Ureter (tissue), 1 donor: ENCODE measurements at places on chromosomes 11 and 22. TPM values are rescaled to one million over a fixed set of nuclear protein-coding genes. Genes with fewer than 3 reads are reported as not detected.

GRCh38 chr11:76700177-76701100 lies 29.9 kb upstream of the LRRC32 start:
- no peak for DNase-seq

DNA sequence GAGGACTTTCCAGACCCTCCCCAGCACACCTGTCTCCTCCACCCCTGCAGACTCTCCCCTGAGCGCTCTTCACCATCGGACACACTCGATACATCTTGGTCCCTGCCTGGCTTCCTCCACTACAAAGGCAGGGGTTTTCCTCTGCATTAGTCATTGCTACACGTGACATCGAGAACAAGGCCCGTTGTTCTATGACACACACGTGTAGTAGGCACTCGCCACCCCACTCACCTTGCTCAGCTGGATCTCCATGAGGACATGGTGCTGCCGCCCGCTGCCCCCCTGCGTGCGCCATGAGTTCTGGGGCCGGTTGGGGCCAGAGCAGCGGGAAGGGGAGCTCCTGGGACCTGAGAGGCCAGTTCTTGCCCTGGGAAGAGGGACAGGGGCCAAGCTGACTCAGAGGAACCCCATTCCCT lies 16.7 kb downstream of the ATG2A start:
- no peak for DNase-seq

GRCh38 chr22:22888571-22889353 lies 1.1 kb downstream of the IGLL5 start:
- no peak for DNase-seq

DNA sequence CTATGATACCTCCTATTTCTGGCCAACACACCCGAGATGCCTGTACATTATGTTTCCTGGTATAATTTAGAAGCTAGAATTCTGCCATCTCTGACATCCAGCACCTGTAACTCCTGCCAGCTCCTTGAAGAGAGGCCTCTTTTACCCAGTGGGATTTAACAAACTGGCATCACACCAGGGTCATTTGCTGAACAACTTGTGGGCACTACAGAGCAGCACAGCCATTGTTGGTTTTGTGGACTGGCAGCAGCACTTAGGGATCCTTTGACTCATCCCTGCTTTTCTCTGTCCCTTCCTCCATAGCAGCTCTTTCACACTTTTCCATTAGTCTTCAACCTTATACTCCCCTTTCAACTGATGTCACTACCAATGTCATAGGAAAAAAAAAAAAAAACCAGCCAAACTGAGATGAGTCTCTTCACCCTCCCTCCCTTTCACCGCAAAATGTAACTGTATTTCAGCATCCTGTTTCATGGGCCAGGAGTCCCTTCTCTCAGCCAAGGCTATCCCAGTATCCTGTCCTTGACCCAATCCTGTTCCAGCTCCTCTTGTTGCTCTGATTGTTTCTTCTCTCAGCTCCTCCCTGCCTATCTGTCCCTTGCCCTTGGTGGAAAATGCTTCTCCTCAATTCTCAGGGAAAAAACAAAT lies 68.7 kb downstream of the PPFIBP2 start:
- no peak for DNase-seq

EEF1G gene
- 1,627 TPM for total RNA-seq

DNA sequence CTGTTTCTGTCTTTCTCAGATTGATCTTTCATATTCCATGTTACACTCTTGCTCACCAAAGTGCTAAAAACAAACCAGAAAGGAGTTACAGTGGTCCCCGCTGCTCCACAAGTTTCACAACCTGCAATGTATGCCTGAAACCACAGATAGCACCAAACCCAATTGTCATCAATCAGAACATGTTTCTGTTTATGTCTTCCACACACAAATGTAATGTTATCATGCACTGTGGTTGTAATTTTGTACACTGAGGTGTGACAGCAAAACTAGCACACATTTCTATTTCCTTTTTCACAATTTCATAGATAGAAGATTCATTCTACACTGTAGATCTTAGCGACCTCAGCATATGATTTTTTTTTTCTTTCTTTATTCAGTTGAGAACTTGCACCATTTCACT lies 1045.9 kb upstream of the RAG2 start:
- DNase-seq = no peak

DNA sequence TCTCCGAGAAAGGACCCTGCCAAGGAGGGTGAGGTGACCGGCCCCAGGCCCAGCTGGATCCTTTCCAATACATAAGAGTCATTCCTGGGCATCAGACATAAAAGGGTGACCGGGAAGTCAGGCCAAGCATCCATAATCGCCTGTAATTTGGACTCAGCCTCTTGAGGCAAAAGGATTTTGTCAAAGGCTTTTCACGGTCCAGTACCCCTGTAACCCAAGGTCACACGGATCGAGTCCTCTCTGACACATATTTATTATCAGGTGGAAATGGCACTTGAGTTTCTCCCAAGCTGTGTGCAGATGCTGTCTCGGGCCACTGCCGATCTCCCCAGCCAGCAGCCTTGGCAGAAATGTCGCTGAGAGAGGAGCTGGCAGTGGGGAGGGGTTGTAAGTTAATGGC lies 556.5 kb downstream of the MN1 start:
- DNase-seq = no peak

- DNase-seq = no peak
These were observed 133.0 kb downstream of the SNX19 start for GRCh38 chr11:130783323-130783722.

DNA sequence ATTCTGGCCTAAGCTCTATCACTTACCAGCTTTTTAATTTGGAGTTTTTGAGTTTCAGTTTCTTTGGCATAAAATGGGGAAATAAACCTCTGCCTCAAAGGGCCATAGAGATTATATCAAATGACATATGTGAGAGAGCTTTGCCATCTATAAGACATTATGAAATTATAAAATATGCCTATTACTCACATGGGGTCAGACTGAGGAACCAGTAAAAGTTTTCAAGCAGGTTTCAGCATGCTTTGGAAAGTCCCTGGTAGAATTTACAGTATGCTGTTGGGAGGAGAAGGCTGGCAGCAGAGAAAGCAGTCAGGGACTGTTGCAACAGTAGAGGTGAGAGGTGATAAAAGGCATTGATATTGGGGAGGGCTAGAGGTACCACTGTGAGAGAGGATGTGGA lies 13.6 kb upstream of the MTNR1B start:
- DNase-seq = no peak

GRCh38 chr11:45181193-45181888 lies 34.9 kb downstream of the PRDM11 start:
- no peak for DNase-seq

DNA sequence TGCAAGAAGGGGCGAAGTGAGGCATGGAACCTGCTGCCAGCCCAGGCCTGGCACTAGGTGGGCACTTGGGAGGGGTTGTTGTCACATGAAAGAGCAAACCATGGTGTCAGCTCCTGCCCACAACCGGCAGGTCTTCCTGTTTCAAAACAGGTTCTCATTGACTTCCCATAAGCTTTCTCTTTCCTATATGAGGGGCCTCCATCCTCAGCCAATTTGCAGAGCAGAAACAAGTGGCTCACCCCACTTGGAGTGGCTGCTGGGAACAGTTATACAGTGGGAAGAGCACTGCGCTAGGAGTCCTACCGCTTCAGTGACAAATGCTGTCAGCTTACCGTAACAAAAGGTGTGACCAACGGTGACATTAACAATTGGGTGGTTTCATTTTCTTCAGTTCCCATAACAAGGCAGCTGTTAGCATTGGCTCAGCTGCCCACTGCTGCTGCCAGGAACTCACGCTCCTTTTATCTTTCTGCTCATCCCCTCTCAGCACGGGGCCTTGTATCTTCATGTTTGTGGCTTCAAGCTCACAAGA lies 10.2 kb upstream of the SSTR3 start:
- no peak for DNase-seq

GRCh38 chr11:40401132-40401853 lies 1058.2 kb downstream of the LRRC4C start:
- no peak for DNase-seq

- no peak for DNase-seq
These were observed 113.6 kb upstream of the MTNR1B start for GRCh38 chr11:92855607-92856405.

GRCh38 chr11:129766898-129767604 lies 48.6 kb upstream of the TMEM45B start:
- no peak for DNase-seq

GRCh38 chr11:70472240-70472639 lies 73.9 kb downstream of the CTTN start:
- no peak for DNase-seq

HSPA8 gene
- 1,206 TPM for total RNA-seq

GRM5 gene
- not detected for total RNA-seq

DNA sequence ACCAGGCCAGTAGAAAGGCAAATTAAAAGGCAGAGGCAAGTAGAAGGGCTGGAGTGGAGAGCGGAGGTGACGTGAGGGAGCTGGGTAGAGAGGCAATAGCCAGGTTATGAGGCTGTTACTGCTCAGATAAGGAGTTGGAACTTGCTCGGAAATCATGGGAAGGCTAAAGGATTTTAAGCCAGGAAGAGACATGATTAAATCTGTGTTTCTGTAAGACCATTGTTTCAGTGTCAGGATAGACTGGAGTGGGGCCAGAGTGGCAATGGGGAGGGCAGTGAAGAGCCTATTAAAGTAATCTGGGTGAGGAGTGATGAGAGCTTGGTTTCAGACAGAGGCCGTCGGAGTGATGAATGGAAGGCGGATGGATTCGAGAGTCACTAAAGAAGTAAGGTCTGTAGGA lies 39.0 kb downstream of the GRAMD1B start:
- DNase-seq = no peak

- DNase-seq = no peak
These were observed 131.9 kb upstream of the MTNR1B start for GRCh38 chr11:92837595-92837994.

NTM gene
- 9.9 TPM for total RNA-seq

ZNF215 gene
- 9.6 TPM for total RNA-seq

DNA sequence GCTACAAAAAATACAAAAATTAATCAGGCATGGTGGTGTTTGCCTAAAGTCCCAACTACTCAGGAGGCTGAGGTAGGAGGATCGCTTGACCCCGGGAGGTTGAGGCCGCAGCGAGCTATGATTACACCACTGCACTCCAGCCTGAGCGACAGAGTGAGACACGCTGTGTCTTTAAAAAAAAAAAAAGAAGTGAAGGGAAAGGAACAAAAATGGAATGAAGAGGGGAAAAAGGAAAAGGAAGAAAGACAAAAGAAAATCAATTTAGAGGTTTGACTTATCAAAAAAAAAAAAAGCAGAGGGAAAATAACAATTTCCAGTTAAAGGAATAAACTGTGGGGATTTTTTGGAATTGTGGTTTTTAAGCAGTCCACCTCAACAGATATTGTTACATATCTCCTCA lies 36.8 kb downstream of the MRTFA start:
- no peak for DNase-seq

DNA sequence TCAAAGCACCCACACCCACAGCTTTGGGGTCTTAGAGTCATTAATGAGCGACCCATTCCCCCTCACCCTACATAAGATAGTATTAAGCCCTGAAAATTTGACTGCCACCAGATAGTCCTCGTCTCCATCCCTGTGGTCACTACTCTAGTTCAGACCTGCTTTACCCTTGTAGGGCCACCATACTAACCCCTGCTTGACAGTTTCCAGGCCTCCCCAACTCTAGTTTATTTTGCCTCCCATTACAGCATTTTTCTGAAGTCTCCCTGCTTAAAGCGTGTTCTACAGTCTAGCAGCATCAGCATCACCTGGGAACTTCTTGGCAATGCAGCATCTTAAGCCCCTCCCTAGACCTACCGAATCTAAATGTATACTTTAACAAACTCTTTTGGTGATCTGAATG lies 192.4 kb downstream of the MAML2 start:
- no peak for DNase-seq

PARVG gene
- 13.5 TPM for total RNA-seq

- DNase-seq = no peak
These were observed 1.5 kb downstream of the MS4A8 start for GRCh38 chr11:60700689-60701468.

GRCh38 chr11:104320097-104320496 lies 156.2 kb upstream of the PDGFD start:
- no peak for DNase-seq

DNA sequence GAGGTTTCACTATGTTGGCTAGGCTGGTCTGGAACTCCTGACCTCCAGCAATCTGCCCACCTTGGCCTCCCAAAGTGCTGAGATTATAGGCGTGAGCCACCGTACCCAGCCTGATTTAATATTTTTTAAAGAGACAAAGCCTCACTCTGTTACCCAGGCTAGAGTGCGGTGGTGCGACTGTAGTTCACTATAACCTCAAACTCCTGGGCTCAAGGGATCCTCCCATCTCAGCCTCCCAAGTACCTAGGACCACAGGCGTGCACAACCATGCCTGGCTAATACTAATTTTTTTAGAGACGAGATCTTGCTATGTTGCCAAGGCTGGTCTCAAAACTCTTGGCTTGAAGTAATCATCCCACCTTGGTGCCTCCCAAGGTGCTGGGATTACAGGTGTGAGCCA lies 13.5 kb downstream of the GTPBP1 start:
- DNase-seq = no peak

DNA sequence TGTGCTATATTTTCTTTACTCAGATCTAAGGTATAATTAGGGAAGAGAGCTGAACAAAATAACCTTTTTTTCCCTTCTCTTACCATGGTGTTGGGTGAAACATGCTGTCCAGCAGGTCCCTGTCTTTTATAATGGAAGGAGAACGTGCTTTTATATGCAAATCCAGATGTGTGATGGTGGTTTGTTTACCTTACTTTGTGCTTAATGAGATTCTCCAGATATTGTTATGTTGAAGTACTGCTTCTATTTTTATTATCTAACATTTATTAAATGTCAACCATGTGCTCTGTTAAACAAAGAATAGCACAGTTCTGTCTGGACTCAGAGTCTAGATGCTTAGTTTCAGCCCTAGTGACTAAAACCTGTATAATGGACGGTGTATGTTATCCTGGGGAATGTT lies 10.1 kb upstream of the GRIK4 start:
- DNase-seq = no peak

APOA1 gene
- not detected for total RNA-seq

DNA sequence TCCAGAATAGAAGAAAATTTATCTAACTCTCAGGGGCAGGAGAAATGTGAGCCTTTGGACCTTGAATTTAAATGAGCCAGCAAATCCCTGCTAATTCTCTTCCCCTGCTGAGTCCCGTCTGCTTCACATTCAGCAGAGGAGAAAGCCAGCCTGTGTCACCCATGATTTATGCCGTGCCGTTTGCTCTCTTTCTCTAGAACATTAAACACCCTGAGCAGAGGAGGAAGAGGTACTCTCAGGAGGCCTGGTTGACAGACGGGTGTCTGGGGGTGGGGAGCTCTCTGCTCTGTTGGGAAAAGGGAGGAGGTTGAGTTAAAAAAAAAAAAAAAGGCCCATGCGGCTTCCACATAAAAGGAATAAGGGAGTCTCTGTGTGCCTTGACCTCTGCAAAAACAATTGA lies 11.3 kb upstream of the MTMR3 start:
- peak; percentile 43 for DNase-seq

GRCh38 chr22:30876915-30877553 lies 91.5 kb downstream of the MORC2 start:
- no peak for DNase-seq

EXPH5 gene
- total RNA-seq = 19.5 TPM

PKP3 gene
- 78.5 TPM for total RNA-seq
